ENCODE measurements at places on chromosomes 7 and 10.

DNA sequence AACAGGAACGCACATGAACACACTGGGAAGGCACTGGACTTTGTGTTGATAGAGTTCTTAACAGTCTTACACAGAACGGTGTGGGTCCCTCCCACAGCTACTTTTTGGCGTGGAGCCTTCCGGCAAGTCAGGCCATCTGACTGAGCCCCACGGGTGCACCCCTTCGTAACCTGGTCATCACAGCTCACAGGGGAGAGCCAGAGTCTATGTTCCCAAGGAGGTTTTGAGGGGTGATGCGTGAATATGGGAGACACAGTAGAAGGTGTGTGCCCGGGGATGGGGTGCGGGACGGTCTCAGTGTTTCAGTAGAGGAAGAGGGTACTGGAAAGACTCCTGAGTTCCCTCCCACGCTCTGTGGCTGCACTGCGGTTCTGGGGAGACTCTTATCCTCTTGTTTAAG lies 291.7 kb downstream of the DNAJB6 start:
- DNase-seq: no peak

DNA sequence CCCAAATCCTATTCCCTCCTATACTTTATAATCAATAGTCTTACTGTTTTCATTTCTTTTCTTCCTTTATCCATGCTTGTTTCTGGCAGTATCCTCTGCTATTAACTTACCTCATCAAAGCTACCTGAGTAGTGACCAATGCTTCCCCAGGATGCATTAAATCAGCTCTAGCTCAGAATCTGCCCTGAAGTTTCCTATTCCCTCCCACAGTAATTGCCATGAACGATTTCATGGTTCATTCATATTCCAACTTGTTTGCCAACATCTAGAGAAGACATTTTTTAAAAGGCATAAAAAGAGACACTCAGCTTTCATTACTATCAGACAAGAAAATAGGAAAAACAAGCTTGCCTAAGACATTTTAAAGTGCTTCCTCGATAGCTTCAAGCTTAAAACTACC lies 42.3 kb downstream of the COA1 start:
- no peak for DNase-seq

GRCh38 chr10:103353281-103353680 lies 2.3 kb upstream of the PCGF6 start:
- DNase-seq: no peak

DNA sequence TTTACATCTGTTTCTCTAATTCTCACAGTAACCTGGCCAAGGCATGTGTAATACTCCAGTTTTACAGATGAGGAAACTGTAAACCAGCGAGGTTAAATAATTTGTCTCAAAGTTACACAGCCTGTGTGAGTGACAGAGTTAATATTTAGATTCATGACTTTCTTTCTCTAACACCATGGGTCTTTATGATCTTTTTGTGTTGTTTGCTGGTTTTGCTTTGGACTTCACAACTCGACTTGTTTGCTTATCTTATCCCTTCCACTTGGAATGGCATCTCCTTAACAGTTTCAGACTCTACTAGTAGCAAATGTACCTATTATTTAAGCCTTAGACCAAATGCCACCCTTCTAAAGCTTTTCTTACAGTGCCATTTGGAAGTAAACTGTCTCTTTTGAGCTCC lies 34.4 kb downstream of the MXI1 start:
- DNase-seq: no peak

DNA sequence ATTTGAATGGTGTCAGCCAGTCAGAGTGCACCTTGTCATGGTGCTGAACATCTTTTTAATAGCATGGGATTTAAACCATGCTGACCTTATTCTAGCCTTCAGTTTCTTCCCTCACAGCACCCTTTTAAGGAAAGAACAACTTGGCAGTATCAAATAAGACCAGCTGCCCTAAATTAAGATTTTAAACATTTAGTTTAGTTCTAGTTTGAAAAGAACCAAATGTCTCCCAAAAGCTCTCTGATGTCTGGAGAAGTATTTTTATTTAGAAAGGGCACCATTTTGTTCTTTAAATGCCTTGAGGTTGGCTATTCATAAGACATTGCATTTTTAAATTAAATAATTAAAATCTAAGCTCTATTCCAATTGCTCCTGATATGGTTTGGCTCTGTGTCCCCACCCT lies 121.1 kb downstream of the CCDC3 start:
- no peak for DNase-seq

GRCh38 chr7:27948861-27949260 lies 208.9 kb downstream of the TAX1BP1 start:
- DNase-seq: no peak

DNA sequence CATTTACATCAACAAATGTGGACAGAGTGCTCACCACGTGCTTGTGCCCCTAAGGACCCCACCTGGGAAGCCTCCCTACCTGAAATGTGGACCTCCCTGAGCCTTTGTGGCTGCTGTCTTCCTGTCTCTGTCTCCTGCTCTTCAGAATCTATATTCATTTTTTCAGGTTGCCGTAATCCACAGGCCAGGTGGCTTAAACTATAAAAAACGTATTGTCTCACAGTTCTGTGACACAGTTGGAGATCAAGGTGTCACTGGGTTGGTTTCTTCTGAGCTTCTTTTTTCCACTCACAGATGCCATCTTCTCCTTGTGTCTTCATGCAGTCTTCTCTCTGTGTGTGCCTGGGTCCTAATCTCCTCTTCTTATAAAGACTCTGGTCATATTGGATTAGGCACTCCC lies 5.6 kb upstream of the VSTM4 start:
- DNase-seq: no peak

DNA sequence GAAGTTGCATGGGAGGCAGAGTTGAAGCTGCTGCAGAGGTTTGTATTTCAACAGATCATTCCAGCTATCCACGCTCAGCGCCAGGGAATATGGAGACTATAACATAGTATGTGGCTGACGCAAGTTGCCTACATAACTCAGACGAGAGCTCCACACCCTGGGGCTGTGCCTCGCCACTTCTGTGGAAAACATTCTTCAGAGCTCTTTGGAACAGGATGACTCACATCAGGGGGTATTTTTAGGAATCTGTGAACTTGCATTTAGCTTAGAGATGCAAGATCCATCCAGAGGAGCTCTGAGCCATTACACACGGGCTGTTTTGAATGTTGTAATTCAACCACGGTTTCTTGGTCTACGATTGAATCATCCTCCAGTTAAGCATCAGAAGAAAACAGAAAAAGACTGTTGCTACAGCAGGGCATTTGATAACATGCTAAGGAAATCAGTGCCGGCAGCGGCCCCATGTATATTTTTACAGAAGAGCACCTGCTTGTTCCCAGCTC lies 481.5 kb upstream of the AKR1E2 start:
- no peak for DNase-seq
